ENCODE measurements at places on chromosomes 5 and 9.

GRCh38 chr9:104276709-104277245 is 182.7 kb downstream of the SMC2 start:
- no peak overlapping the region for H3K4me3 ChIP-seq
- H3K36me3 ChIP-seq, result no peaks in the 10 kb centered on the region
- no peaks in the 10 kb centered on the region for H3K27me3 ChIP-seq
- H3K27ac ChIP-seq, result no peak overlapping the region
- H3K4me1 ChIP-seq, result no peaks in the 10 kb centered on the region

DNA sequence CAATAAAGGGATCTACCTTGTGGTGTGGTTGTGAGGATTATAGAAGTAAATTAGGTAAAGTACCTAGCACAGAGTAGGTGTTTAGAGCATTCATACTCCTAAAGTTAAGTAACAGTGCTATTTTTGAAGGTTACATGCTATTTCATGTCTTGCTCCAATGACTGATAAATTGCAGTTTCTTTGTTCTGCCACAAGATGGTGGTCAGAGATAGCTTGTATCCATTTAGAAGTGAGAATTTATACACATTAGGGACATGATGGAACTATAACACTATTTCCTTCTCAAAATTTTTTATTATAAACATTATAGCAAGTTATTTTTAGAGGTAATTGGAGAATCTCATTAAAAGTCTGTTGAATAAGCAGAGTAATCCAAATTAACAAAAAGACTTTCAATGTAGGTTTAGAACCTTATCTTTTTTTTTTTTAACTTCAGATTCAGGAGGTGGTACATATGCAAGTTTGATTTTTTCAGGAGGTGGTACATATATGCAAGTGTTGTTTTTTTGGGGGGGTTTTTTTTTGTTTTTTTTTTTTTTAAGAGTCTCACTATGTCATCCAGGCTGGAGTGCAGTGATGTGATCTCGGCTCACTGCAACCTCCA is 17.1 kb downstream of the MTREX start:
- DNase-seq, result peak; percentile 69
- peaks cover 39% of the 10 kb centered on the region for H3K36me3 ChIP-seq
- no peaks in the 10 kb centered on the region for H3K4me1 ChIP-seq
- H3K27me3 ChIP-seq, result no peaks in the 10 kb centered on the region

- peaks cover 11% of the 10 kb centered on the region for H3K4me1 ChIP-seq
- H3K4me3 ChIP-seq, result peak overlapping the region; percentile 16
- peak overlapping the region; percentile 38 for H3K27ac ChIP-seq
- H3K27me3 ChIP-seq, result no peaks in the 10 kb centered on the region
- DNase-seq, result peak; percentile 86
Observed at GRCh38 chr5:140312067-140312790, 9.3 kb upstream of the PFDN1 start.

- no peaks in the 10 kb centered on the region for H3K27me3 ChIP-seq
- peaks cover 70% of the 10 kb centered on the region for H3K36me3 ChIP-seq
- DNase-seq, result no peak
- H3K4me3 ChIP-seq, result no peak overlapping the region
- no peak overlapping the region for H3K27ac ChIP-seq
Observed at GRCh38 chr9:125439434-125440272, 178.0 kb downstream of the GAPVD1 start.

DNA sequence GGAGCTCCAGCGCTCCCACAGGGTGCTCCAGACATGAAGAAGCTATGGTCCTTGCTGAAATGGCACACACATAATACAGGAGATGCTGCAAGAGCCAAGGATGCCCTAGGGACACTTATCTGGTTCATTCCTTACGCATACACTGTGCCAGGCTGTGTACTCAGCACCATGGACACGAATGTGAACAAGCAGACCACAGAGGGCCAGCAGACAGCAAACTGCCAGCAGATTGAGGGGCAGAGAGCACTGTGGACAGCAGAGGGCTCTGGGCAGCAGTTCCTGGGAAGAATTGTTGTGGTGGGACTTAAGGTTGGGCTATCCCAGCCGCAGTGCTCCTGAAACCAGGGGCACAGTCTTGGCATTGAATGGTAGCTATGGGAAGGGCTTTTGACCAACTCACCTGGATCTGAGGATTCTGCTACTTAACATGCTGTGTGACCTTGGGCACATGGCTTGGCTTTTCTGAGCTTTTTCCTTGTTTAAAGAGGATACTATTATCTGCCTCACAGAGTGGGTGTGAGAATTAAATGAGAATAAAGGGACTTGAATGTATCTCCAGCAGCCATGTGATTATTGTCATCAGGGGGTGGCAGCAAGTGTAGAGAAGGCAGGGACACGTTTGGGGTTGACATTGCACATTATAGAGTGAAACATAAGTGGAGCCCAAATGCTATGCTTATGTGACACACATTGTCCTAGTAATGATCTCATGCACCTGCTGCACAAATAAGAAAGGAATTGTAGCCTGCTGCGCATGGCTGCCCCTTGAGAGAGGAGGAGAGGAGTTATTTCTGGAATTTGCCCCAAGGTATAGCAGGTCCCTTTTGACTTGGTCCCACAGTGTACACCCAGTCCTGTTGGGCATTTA is 30.1 kb downstream of the PPARGC1B start:
- no peaks in the 10 kb centered on the region for H3K36me3 ChIP-seq
- DNase-seq, result no peak
- H3K27me3 ChIP-seq, result no peaks in the 10 kb centered on the region
- H3K4me1 ChIP-seq, result peaks cover 31% of the 10 kb centered on the region
